ENCODE measurements at places on chromosomes 3 and 15.

DNA sequence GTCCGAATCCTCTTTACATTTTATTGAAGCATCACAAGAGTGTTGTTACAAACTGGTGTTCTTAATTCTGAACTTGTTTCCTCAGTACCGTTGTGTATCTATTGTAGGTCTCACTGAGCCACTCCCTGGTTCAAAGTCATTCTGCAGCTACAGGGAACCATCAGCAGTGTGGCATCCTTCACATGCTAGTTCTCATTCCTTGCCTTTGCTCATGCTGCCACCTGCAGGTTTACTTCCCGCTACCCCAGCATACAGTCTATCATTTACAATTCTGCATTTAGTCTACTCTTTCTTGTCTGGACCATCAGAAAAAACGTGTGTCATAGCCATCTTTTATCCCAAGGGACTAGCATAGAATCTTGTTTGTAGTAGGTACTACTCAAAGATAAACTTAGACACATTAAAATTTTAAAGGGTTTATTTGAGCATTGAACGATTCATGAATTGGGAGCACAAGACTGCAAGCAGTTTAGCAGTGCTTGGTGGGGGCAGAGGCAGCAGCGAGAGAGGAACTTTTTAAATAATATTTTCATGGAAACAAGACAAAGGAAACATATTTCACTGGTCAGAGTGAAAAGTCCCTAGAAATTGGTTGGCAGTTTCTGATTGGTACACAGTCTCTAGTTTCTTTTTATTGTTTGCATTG, 402.1 kb downstream of the CADM2 start:
- peak; percentile 58 for DNase-seq

- peak; percentile 56 for DNase-seq
Observed at GRCh38 chr3:31077021-31077601, 182.7 kb upstream of the GADL1 start.

- peak; percentile 79 for DNase-seq
Observed at GRCh38 chr15:60507596-60508424, 28.9 kb upstream of the ICE2 start.

DNA sequence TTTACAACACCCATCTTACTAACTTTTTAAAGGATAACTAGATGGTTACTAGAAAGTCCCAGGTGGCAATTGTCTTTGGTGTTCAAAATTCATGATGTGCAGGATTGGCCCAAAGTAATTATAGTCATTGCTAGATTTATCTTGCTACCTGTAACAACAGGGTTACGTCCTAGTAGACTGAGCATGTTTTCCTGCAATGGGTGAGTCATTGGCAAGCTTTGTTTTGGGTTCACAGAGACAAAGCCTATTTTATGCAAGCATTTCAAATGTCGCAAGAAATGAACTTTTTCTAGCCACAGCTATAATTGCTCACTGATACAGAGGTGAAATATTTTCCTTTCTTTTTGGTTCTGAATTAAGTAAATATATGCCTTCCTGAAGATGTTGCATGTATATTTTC, 267.6 kb downstream of the AGBL1 start:
- no peak for DNase-seq

DNA sequence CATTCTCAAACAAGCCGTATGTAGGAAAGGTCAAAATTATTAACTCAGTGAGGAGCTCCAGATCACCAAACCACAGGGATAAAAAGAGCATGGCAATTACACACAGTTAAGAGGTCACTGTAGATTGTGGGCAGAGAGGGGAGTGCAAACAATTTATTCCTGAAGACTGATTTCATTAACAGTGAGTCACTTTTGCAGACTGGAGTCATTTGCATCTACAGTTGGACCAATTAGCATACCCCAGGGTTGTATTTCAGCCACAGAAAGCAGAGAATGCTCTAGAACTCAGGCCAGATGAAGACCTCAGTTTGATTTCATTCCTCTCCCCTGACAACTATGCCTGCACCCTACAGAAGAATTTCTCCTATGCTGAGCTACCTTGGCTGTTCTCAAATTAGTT, 40.1 kb downstream of the SETMAR start:
- no peak for DNase-seq

DNA sequence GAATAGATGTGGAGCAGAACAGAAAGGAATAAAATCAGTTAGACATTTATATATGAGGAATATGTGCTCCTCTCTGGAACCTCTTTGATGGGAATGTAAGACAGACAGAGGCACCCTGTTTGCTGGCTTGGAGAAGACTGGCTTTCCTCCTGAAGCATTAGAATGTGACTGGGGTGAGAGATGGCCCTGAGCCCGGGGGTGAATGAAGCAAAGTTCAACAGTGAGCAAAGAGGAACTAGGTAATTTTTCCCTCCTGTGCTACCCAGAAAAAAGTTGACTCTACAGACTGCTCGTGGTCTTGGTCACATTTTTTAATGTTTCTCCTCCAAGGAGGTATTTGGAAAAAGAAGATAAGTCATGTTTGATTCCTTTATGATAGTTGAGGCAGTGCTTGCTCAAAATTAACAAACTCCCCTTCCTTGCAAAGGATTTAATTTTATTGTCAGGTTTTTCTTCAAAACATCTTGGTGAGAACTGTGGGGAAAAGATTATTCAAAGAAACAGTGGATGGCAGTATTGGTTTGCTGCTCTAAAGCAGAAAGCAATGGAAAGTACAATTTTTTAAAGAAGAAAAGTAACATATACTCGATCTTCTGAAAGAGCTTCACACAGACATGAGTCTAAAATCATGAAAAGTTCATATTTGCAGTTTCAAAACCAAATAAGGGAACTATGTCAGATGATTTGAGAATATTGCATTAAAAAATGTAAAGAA, 370.4 kb upstream of the CDIN1 start:
- DNase-seq = no peak

DNA sequence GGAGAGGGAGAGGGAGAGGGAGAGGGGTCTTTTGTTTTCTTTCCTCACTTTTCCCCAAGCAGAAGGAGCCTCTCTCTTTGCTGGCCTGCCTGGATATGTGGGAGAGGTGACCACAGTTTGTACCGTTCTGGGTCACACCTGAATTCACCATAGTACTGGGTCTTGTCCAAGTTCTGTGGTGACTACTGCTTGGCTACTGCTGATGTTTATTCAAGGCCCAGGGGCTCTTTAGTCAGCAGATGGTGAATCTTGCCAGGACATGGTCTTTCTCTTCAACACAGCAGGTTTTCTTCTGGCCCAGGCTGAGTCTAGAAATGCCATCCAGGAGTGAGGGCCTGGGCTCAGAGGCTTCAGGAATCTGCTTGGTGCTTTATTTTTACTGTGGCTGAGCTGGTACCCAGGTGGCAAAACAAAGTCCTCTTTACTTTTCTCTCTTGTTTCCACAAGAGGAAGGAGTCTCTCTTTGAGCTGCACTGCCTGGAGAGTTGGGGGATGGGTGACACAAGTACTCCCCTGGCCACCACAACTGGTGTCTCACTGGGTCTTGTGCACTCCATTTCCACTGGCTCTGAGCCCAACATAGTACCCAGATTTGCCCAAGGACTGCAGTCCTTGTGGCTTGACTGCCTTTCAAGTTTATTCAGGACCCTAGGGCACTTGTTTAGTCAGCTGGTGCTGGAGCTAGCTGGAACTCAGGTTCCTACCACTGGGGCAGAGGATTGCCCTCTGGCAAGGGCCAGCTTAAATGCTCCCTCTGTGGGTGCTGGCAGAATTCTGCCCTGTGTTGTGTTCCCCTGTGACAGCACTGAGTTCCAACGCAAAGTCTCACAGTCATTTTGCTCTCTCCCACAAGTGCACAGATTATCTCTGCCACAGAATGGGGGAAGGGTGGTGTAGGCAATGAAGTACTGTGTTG, 16.8 kb upstream of the CCNDBP1 start:
- peak; percentile 15 for DNase-seq

DNA sequence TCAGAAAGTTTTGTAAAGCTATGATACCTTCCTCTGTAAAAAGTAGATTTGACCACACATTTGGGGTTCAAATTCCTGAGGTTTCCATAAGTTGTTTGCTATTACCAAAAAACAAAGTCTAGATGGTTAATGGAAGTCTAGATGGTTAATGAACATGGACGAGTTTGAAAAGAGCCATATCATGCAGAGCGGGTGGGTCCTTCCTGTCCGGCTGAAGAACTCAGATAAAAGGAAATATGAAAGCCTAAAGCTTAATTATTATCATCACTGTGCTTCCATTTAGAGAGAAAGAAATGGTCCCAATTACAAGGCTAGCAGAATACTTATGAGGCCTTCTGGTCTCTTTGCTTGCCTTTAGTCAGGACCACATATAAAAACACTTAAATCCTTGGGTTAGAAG, 132.1 kb upstream of the SATB1 start:
- DNase-seq = peak; percentile 84

DNA sequence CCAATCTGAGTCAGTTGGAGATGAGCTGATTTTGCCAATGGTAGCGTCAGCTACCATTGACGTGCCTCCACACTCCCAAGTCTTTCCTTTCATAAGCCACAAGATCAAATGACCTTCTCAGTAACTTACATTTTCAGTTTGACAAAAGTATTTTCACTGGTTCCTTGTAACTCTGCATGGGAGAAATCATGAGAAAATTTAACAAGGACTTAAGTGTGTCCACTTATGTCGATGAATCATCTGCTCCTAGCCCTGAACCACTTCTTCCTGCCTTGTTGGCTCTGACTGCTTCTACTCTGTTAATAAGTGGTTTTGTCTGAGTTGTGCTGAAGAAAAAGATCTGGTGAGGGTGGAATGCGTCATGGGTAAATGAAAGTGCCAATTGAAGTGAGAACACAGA, 101.2 kb downstream of the NFKBIZ start:
- no peak for DNase-seq

All from hematopoietic multipotent progenitor cell treated with erythropoietin and hydrocortisone succinate and interleukin-3 and kit ligand, for 4 days (in vitro differentiated cells).